ENCODE measurements at places on chromosomes 12 and 14.

DNA sequence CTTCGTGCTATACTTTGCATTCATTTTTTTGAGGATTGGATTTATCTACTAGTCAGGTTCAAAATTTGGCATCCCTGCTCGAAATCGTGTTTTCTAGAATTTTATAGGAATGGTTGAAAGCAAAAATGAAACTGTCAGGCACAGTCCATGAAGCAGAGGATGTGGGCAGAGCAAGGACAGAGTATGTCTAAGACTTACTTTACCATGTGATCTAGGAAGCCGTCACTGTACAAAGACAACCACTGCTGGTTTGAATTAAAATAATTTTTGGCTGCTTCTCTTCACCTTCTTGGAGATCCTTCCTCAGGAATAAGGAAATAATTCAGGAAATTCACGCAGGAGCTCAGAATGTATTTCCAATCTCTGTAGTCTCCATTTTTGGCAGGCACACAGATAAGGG is 31.6 kb upstream of the SGPP1 start:
- DNase-seq = no peak

GRCh38 chr12:92859650-92860386 is 69.3 kb downstream of the EEA1 start:
- no peak for DNase-seq

GRCh38 chr14:90842726-90843125 is 26.5 kb upstream of the TTC7B start:
- DNase-seq = no peak

DNA sequence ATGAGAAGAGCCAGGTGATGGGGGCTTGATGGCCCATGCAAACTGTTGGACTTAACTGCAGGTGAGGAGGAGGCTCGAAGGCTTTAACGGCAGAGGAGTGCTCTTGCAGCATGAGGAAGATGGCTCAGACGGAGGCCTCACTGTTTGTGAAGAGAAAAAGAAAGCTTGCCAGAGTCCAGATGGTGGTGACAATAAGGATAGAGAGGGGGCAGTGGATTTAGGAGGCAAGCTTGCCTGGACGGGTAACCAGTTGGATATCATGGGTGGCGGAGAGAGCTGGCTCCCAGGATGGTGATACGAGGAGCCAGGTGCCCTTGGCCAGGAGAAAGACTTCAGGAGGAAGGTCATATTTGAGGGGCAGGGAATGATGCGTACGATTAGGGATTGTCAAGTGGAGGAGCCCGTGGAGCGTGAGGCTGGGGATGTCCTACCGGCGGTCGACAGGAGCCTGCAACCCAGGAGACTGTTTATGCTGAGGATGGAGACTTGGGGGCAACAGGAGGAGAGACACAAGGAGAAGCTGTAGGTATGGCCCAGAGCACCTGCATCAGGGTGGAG is 71.8 kb downstream of the CACNA1C start:
- DNase-seq = peak; percentile 66
